ENCODE measurements at places on chromosomes 12 and 14.

- DNase-seq: no peak
These were observed 68.6 kb downstream of the HMGA2 start for GRCh38 chr12:65892841-65893251.

DNA sequence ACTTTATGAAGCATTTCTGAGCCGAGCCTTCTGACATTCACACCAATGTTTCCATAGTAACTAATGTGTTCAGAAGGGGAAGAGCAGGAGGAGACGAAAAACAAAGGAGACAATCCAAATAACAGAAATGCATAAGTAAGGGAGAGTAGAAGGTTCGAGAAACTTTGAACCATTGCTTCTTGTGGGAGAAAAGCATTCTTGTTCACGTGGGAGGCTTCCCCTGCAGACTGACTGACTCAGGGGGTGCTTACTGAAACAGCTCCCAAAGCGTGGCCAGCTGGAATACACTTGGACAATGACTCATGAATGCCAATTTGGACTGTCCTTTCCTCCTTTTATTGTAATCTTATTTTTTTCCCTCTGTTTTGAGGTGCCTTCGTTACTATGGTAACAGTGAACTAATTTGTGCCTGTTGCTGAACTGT, 73.9 kb downstream of the NEDD1 start:
- DNase-seq: no peak

- DNase-seq: no peak
These were observed 242.7 kb upstream of the E2F7 start for GRCh38 chr12:77308056-77308455.

GRCh38 chr14:54186821-54187763, 209.7 kb upstream of the CDKN3 start:
- no peak for DNase-seq

DNA sequence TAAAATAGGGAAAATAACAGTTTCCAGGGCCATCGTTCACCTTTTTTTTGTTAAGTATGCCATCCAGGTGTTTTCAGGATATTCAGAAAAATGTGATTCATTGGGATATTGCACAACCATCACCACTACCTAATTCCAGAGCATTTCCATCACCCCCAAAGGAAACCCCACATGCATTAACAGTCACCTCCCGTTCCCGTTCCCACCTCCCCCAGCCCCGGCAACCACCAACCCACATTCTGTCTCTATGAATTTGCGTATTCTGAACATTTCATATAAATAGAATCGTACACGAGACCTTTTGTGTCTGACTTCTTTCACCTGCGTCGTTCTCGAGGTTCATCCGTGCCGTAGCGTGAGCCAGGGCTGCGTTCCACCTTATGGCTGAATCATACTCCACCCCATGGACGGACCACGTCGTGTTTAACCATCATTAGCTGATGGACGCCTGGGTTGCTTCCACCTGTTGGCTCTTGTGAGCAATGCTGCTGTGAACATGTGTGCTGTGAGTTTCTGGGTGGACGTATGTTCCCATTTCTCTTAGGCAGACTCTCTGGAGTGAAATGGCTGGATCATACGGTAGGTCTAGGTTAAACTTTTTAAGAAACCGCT, 51.0 kb upstream of the NCOR2 start:
- DNase-seq: no peak

DNA sequence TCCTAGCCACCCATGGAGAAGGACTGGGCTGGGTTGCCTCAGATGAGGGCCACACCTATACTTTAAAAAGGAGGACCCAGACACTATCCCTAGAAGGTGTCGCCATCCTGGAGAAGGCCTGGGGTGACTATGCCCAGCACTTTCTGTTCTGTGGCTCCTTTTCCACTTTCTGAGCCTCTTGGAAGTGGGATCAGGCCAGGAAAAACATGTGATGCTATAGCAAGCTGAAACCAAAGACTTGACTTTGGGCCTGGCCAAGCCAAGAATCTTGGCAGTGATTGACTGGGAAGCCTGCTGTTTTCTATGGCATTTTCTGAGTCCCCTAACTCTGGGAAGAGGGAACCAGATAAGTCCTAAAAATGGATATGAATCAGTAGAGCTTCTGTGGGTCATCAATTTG, 332.3 kb downstream of the ZFP36L1 start:
- DNase-seq: no peak

DNA sequence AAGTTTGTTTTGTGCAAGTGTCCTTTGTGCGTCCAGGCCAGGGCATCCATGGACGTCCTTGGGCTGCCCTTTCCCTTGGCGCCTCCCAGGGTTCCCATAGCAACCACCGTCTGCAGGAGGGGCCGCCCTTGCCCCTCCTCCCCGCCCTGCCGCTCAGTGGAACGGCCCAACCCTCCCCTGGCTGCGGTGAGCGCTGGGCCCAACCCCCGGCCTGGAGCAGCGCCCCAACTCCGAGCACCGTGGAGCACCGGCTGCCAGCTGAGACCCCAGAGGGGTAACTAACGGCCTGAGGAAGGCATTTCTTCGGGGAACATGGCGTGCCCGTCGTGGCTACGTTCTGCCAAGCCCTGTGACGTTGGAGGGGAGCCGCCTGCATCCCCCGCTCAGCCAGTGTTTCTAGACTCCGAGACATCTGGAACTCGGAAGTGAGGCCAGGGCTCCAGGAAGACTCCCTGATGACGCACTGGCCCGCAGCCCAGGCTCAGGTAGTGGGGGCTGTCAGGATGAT, 5.3 kb upstream of the ACACB start:
- peak; percentile 46 for DNase-seq

- no peak for DNase-seq
These were observed 72.8 kb downstream of the TTC7B start for GRCh38 chr14:90743425-90743824.

DNA sequence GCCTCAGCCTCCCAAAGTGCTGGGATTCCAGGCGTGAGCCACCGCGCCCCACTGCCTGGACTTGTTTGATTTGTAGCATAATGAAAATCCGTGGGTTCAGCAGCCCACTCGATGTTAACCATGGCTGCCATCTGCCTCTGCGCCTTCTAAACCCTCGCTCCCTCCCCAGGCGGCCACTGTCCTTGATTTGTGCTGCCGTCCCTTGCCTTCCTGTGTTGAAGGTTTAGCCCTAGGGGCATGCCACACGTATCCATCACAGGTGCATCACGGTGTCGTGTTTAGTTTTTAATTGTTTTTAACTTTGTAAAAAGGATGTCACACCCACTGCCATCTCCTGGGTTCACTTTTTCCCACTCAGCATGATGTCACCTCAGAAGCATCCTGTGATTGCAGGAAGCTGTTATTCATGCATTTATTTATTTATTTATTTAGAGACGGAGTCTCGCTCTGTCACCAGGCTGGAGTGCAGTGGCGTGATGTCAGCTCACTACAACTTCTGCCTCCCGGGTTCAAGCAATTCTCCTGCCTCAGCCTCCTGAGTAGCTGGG, 24.5 kb upstream of the ULK1 start:
- DNase-seq: no peak

GRCh38 chr12:32470936-32471470, 71.6 kb downstream of the FGD4 start:
- no peak for DNase-seq

DNA sequence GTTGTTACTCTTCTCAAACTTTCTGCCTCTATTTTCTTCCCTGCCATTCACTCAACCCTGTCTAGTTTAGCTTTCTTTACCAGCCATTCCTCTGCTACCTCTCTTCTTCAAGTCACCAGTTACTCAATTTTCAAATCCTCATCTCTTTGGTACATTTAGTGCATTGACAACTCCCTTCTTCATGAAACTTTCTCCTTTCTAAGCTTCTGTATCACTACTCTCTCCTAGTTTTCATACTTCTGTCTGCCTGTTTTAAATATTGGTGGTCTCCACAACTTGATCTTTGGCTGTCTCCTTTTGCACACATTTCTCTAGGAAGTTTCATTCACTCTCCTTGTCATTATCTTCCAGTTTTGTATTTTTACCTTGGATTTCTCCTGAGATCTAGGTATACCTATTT, 6.0 kb downstream of the LEMD3 start:
- no peak for DNase-seq

- no peak for DNase-seq
These were observed 8.6 kb upstream of the ANKRD9 start for GRCh38 chr14:102518063-102518648.

DNA sequence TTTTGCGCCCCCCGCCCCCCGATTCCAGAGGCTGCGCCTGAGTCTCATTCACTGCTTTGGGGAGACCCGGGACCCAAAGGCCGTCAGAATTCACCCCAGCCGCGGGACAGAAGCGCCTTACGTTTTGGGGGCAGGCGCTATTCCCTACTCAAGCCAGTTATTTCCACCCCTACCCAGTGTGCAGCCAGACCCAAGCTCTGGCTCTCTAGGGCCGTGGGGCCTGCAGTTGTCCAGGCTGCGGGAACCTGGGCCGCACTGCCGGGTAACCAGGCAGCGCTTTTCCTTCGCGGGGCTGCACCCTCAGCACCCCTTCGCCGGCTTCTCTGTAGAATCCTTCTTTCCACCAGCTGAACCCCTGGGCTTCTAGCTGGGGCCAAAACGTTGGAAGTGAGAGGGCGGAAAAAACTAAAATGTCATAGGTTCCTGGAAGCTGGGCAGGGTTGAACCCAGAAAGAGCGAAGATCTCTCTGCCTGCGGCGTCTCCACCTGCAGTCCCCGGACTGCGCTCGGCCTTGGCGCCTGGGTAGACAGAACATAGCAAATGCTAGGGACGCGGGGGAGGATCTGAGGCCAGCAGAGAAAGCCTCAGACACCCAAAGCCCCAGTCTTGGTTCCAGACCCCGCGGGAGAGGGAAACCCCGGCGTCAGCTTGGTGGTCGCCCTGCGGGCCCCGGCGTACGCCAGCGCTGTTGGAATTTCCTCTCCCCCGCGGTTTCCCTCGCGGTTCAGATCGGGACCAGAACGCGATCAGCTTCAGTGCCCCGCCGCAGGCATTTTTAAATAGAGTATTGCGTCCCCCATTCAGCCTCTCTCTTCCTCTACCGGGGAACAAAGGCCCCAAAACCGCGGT, 18.3 kb downstream of the TBX3 start:
- no peak for DNase-seq

- no peak for DNase-seq
These were observed 148.2 kb downstream of the SLC38A6 start for GRCh38 chr14:61129168-61129745.

GRCh38 chr14:68195126-68195525, 375.5 kb downstream of the RAD51B start:
- no peak for DNase-seq

- no peak for DNase-seq
These were observed 34.3 kb upstream of the SPPL3 start for GRCh38 chr12:120938496-120938895.

DNA sequence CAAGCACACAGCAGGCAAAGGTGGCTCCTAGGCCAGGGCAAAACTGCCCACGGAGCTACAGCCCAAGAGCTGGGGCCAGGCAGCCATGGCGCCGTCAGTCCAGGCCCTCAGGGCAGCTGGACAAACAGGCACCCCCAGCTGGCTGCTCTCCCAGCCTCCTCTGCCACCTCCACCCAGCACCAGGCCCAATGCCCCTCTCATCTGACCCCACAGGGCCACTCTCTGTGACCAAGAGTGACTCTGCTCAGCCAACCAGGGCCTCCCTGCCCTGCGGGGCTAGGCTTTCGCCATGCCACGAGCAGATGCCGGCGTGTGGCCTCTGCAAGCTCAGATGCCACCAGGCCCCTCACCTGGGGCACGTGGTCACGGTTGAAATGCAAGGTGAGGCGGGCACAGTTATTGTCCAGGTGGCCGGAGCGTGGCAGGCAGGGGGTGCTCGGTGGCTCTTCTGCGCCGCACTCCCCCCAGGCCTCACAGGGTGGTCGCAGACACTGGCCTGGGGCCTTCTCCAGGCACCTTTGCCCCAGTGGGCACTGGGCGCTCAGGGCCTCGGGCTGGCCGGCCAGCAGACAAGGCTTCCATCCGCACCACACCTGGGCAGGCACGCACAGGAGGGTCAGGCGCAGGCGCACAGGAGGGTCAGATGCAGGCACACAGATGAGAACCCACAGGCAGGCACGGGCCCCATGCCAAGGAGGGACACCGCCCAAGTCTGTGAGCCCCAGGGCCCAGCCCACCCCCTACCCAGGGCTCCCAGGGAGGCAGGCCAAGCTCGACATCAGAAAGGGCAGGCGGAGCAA, 23.0 kb downstream of the JAG2 start:
- DNase-seq: no peak

GRCh38 chr12:14871247-14871646, 14.4 kb downstream of the MGP start:
- no peak for DNase-seq

GRCh38 chr12:48997719-48998496, 1.3 kb downstream of the DDN start:
- DNase-seq: peak; percentile 96

DNA sequence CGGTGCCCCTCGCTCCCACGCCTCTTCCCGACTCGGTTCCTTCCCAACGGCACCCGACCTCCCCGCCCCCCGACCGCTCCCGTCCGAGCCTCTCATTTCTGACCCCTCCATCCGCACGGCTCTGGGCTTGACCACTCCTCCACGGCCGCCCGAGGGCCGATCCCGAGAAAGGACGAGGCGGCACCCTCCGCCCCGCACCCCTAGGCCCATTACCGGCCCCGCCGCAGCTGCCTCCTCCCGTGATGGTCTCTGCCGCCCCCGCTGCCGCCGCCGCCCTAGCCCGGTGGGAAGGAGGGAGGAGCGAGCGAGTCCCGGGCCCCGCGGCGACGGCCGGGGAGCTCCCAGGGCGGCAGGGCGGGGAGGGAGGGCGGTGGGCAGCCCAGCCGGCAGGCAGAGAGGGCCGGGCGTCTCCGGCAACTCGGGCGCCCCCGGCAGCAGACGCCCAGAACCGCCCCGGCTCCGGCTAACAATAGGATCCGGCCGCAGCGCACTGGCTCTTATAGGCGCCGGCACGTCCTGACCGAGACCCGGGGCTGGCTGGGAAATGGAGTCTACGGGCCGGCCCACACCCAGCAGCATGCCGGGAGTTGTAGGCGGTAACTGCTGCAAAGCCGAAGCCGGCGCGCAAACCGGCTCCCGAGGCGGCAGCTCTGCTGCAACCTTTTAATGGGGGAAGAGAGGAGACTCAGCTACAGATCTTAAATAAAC, at the start of gene CSRNP2:
Gene CSRNP2 (minus strand): TSS at position 471 of the 708 bp plus-strand sequence. CDS start 7,035 bp downstream, outside the sequence.
- peak; percentile 93 for DNase-seq

DNA sequence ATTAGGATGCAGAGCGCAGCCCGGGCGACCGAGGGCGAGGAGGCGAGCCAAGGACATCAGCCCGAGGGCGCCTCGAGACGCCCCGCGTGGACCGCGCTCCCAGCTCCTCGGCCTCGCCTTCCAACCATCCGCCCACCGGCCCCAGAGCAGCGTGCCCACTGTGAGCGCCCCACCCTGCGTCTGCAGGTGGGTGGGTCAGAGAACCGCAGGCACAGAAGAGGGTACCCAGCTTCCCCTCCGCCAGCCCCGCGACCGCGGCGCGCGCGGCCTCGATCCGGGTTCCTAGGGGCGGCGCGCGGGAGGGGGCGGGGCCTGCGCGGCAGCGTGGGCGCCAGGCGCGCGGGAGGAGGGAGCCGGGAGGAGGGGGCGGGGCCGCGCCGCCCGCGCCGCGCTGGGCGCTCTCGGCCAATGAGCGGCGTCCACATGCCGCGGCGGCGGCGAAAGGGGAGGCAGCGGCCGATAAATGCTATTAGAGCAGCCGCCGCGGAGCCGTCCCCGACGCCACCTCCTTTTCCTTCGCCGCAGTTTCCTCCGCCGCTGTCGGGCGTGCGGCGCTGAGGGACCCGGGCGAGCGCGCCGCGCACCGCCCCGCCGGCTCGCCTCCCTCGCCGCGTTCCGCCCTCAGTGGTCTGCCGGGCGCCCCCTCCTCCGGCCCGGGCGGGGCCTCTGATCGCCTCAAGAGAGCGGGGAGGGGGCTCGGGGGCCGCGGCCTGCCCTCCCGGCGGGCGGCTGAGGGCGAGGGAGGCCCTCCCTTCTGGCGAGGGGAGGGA, at the start of gene ATP2A2:
Gene ATP2A2 (plus strand): TSS at position 469 of the 770 bp plus-strand sequence. CDS start 543 bp downstream, outside the sequence.
- peak; percentile 90 for DNase-seq

- no peak for DNase-seq
These were observed 37.2 kb downstream of the CRADD start for GRCh38 chr12:93714382-93714781.
